GM12892 (cell line): ENCODE measurements at places on chromosomes 11 and 22.

GRCh38 chr11:128891913-128892398, 800 bp downstream of the KCNJ5 start:
- no peak for DNase-seq

GRCh38 chr11:65425971-65426838, 3.6 kb downstream of the NEAT1 start:
- DNase-seq: no peak

- no peak for DNase-seq
Observed at GRCh38 chr11:15716550-15716949, 601.8 kb downstream of the INSC start.

DNA sequence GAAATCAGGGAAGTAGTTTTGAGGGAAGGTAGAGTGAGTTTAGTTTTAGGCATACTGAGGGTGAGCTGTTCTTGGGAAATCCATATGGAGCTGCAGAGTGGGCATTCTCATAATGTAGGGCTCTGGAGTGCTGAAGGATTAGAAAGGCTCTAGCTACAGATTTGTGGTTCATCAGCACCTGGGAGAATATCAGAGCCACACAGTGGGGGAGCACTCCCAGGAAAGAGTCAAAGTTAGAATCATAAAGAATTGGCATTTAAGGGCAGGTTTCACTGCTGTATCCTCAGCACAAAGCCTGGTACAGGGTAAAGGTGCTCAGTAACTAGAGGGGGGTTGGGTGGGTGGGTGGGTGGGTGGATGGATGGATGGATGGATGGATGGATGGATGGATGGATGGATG, 52.5 kb downstream of the SLN start:
- no peak for DNase-seq

DNA sequence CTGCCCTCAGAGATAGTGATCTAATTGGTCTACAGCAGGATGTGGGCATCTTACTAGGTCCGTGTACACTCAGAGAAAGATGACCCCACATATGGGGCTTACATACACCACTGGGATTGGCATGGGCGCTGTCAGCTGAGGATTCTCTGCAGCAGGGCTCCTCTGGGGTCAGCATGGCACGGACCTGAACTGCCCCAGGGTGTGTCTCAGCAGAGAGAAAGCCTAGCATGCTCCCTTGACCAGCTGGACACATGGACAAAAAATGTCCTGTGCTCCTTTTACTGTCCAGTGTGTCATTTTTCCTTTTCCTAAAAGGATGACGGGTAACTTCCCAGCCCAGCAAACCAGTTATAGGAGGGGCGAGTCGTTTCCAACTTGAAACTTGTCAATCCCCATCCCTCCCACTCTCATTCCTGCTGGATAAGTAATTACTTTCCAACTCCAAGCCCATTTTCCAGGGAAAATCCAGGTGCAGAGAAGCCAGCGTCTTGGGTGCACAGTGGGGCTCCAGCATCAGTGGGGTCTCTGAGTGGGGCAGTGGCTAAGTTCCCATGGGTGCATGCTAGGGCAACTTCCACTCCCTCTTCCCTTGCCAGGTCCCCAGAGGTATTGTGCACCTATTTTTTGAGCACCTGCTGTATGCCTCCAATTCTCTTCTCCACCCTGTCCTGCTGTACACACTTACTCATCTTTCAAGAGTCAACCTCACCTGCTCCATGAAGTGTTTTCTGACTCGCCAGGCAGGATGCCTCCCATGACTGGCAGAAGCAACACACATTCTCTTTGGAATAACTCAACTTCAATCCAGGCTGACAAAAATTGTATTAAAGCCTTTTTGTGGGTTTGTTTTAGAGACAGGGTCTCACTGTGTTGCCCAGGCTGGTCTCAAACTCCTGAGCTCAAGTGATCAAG, 5.0 kb downstream of the VSTM5 start:
- no peak for DNase-seq

DNA sequence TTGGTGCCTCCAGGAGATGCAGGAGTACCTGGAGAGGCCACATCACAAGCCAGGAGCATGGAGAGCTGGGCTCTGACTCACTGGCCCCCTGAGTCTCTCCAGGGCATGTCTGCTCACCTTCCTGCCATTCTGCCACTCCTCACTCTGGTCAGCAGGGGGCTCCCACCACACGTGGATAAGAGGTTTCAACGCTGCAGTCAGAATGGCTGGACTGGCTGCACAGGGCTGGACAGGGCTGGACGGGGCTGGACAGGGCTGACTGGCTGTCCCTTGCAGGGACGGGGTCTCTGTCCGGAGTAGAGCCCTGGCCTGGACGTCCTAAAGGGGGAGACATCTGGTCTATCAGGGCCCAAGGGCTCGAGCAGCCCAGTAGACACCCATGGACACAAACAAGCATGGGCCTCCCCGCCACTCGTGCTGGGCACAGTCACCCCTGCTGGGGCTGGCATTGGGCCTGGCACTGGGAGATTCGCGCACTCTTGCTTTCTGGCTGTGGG, 34.6 kb downstream of the CYTH4 start:
- DNase-seq: peak; percentile 88

DNA sequence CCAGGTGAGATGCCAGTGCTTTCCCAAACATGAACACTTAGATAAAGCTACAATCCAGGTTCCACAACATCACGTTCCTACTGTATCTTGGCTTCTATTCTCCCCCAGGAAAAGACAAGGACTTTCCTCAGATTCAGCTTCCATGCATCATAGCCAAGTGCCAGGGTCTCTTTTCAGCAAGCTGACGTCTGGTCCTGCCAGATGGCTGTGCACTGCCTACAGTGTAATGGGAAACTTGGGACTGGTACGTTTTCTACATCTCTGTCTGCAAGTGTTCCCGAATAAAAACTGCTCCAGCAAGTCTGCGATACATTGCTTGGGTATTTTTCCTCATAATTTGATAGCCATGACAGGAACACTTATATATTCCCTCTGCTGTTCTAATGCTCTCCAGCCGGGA, 412.5 kb downstream of the FAM181B start:
- no peak for DNase-seq

GRCh38 chr22:49929994-49930575, 11.7 kb downstream of the CRELD2 start:
- DNase-seq: no peak

DNA sequence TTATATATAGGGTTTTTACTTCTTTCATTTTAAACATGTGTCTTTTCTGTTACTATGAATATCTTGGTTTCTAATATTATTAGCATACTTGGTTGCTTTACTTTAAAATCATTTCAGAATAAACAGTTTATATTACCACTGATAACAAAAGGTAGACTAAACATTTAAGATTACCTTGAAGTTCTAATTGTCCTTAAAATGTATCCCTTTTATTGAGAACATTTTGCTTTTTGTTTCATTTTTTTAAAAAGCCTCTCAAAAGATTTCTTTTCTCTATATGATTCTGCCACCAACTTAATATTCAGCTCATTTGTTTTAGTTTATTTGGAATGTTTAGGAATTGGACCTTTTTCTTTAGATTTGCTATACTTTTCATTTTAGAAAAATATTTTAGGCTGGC, 39.6 kb downstream of the MED15 start:
- no peak for DNase-seq

DNA sequence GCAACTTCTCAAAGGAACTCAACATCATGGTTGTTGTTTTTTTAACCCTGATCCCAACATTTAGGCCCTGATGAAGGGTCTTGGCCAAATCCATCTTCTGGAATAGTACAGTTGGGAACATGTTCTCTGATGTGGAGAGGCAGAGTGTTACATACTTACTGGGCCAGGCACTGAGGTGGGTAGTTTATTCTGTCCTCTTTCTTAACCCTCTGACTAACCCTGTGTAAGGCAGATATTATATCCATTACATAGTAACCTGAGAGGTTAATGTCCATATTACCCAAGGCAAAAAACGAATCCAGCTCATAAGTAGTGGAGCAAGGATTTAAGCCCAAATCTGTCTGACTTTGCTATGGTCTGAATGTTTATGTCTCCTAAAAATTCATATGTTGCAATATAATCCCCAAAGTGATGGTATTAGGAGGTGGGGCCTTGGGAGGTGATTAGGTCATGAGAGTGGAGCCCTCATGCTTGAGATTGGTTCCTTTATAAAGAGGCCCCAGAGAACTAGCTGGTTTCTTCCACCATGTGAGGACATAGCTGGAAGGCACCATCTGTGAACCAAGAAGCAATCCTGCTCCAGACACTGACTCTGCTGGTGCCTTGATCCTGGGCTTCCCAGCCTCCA, 16.3 kb downstream of the PPFIBP2 start:
- no peak for DNase-seq

DNA sequence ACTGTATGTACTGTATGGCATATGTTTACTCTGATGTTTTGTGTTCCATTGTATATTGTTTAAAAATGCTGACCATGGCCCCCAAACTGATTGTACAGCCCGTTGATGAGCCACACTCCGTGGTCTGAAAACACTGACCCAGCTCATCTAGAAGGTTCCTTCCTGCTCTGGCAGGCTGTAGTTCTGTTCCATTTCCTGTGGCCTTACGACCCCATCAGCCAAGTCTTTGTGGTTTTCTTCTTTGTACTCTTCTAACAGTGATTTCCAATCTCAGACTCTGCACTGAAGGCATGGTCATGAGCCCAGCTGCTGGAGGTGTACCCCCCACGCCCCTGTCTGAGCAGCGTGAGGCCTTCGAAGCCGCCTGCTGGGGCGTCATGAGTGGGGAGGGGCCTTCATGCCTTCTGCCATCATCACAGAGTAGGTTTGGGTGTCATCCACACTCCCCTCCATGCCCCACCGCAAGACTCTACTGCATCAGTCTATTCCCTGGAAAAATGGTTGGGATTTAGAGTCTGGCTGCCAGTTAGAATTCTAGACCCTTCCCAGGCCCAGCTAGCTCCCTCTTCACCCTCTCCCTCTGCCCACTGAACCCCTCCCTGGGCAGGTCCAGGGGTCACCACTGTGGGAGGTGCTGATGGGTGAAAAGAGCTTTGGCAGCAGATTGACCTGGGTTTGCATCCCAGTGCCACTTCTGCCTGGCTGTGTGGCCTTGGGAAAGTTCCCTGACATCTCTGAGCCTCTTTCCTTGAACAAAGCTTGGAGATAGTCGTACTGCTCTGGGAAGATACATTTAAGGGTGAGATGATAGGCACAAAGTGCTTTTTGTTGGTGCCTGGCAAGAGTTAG, 11.3 kb upstream of the C11orf96 start:
- DNase-seq: no peak

DNA sequence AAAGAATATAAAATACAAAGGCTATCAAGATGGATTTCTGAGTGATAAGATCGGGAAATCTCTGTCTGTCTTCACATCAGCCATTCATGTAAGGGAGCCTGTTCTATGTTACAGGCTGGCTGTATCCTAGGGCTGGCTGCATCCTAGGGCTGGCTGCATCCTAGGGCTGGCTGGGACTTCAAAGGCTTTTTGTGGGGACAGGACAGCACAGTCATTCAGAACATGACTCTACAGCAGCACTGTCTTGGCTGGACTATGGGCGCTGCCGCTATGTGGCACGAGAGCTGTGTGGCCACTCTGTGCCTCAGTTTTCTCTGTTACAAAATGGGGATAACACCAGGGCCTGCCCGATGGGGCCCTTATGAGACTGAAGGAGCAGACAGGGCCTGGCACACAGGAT, 10.2 kb downstream of the ADAMTS8 start:
- DNase-seq: no peak

DNA sequence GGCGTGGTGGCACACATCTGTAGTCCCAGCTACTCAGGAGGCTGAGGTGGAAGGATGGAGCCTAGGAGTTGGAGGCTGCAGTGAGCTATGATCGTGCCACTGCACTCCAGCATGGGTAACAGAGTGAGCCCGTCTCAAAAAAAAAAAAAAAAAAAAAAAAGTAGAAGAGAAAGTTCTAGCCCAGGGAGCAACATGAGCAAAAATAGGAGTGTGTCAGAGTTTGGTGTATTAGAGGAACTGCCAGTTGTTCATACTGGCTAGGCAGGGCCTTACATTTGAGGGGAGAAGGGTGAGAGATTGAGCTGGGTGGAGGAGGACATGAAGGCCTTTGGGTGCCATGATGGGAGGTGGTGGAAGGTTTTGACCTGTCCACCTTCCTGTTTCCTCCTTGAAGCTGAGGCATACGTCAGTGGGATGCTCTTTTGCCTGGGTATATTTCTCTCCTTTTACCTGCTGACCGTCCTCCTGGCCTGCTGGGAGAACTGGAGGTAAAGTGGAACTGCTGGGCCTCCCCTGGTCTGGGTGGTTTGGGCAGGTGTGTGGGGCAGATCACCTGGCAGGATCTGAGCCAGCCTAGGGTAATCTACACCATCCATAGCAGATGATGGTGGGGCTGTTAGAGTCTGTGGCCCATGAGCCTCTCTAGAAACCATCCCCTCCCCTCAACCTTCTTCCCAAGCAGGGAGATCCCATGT, 7.3 kb downstream of the SIDT2 start:
- no peak for DNase-seq

- DNase-seq: no peak
Observed at GRCh38 chr11:73157101-73158010, 15.2 kb upstream of the FCHSD2 start.

DNA sequence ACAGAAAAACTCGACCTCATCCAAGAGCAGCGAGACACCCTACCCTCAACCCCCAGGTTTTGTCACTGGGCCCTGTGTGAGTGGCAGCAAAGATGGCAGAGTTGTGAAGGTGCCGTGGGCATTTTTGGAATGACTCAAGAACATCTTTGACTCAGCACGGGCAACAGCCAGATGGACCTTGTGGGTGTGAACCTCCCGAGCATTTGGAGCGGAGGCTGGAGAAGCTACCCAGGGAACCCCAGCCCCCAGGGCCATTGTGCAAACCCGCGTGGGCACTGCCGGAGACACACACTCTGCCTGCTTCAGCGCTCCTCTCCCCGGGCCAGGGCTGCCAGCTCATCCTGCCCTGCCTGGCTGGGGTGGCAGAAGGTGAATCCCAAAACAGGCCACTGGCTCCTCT, 66.1 kb downstream of the PANX1 start:
- DNase-seq: no peak

DNA sequence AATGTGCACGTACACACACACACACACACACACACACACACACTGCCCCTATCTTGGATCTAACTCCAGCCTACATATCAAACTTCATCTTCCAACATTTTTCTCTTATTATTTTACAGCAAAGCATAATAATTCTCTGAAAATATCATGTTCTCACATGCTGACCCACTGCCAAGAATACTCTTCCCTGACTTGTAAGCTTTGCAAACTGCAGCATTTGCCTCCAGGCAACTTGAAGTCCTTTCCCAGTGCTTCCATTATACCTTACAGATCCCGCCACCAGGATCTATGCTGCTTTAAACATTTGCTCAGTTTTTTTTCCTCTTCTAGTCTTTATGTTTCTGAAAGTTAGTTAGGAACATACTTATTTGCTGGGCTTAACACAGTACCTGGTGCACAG, 483.3 kb upstream of the ARHGAP42 start:
- no peak for DNase-seq

DNA sequence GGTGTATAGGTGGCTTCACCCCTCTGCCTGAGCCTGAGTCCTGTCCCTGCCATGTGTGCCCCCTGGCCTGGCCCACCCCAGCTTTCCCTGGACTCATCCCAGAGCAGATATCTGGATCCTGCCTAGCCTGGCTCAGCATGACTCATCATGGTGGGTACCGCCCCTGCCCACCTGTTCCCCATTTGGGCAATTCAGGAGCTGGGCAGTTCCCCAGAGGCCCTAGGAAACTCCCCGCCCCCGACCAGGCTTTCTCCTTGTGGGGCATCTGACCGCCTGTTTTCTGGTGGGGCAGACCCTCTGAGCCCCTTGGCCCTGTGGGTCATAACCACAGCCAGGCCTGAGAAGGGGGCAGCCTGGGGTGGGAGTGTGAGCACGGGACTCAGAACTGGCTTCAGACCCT, 4.4 kb downstream of the TSPO start:
- DNase-seq: no peak
